ENCODE measurements at places on chromosomes 16 and 17.

GRCh38 chr17:31570951-31571892 lies 179.7 kb downstream of the RAB11FIP4 start:
- DNase-seq = no peak

GRCh38 chr17:78575340-78575739 lies 1.9 kb downstream of the DNAH17 start:
- DNase-seq = no peak

GRCh38 chr16:58732545-58733247 lies 1.4 kb downstream of the GOT2 start:
- DNase-seq = no peak

DNA sequence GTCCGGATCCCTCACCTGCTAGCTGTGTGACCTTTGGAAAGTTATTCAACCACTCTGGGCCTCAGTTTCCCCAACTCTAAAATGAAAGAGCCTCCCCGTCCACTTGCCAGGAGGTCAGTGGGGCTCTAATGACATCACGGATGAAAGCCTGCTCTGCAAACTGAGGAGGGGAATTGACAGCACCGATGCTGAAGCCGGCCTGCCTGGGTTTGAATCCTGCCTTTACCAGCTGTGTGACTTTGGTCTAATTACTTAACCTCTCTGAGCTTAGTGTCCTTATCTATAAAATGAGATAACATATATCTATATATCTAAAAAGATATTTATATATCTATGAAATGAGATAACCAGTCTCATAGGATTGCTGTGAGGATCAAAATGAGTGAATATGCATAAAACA lies 1.9 kb downstream of the STX1B start:
- DNase-seq = no peak

DNA sequence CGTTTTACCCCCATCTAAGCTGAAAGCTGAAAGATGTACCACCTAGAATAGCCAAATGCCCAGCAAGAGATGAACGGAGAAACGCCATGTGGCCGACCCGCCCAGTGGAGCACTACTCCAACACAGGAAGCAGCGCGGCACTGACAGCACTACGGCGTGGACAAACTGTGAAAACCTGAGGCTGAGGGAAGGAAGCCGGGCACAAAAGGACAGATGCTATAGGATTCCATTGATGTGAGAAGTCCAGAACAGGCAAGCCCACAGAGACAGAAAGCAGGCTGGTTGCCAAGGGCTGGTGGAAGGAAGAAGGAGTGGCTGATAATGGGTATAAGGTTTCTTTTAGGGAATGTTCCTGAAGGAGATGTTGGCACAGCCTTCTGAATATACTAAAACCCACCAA lies 29.4 kb upstream of the SLC38A8 start:
- DNase-seq = no peak

GRCh38 chr16:85649411-85650134 lies 36.5 kb downstream of the GSE1 start:
- DNase-seq = no peak

DNA sequence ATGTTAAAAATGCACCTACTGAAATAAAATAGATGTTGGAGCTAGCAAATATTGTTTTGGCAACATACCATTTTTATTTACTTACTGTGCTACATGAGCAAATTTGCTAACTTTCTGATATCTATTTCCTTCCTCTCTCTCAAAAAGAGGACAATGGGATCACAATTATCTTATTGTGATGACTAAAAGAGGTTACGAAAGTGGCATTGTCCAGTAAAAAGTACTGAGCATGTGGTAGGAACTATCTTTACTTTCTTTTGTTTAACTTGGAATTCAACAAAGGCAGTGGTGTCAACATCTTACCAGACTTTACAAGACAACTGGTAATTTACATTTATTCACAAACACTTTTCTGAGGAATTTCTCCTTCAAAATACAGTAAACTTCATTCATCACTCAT lies 1542.6 kb upstream of the CDH8 start:
- DNase-seq = no peak

DNA sequence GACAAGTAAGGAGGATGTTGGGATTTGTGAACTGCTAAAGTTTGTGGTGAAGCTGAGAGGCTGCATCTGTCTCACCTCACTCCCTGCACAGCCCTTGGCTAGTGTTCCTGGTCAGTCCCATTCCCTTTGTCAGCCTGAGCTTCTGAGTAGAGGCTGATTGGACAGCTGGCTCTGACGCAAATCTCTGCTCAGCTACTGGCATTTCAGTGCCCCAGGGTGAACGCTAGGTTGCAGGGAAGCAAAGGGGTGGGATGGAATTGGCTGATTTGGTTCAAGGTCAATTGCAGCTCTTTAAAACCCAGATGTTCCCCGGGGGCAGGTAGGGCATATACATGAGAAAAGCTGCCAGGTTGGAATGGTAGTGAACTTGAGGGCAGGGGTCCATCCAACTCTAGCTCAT lies 23.1 kb upstream of the CNOT1 start:
- DNase-seq = no peak

- DNase-seq = no peak
Observed at GRCh38 chr17:82283208-82283749, 9.8 kb upstream of the CSNK1D start.

GRCh38 chr16:4745274-4745569 lies 10.9 kb downstream of the DNAAF8 start:
- DNase-seq = no peak

DNA sequence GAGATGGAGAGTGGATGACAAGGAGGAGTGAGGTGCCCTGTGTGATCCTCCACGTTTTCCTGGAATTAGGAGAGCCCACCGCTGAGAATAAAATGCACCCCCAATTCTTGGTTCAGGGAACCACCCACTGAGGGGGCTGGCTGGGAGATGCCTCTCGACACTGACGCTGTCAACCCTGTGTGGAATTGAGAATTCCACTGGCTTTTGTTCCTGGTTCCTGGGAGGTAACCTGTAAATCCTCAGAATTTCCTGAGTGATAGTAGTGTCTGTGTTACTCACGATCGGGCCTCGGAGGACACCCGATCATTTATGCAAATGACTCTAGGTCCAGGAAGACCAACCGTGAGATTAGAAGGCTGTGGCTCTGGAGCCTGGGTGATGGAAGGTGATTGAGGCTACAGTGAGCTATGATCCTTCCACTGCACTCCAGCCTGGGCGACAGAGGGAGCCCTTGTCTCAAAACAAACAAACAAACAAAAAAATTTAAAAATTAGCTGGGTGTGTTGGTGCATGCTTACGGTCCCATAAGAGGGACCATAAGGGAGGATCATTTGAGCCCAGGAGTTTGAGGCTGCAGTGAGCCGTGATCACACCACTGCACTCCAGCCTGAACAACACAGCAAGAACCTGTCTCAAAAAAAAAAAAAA lies 11.7 kb upstream of the PRPSAP1 start:
- DNase-seq = no peak

DNA sequence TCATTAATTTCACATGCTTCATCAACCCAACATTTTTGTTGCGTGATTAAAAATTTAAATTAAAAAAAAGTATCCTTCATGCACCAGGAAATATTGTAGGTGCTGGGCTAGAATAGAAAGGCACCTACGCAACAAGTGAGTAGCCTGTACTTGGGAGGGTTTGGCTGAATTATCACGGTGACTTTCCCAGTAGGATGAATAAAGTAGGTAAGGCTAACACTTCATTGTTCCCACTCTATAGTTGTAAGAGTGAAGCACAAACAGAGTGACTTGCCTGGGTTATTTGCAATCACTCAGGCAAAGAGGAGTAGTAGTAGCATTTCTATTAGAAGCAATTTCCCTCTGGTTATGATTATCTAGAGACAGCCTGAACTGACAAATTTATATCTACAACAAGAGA lies 62.5 kb downstream of the DNAH3 start:
- DNase-seq = no peak

- no peak for DNase-seq
Observed at GRCh38 chr17:82691714-82692113, 6.8 kb downstream of the RAB40B start.

- DNase-seq = peak; percentile 80
Observed at GRCh38 chr16:88785106-88785924, at the start of gene PIEZO1. Gene PIEZO1 (minus strand): TSS chr16:88785220. CDS start chr16:88784964, 256 bp downstream.

DNA sequence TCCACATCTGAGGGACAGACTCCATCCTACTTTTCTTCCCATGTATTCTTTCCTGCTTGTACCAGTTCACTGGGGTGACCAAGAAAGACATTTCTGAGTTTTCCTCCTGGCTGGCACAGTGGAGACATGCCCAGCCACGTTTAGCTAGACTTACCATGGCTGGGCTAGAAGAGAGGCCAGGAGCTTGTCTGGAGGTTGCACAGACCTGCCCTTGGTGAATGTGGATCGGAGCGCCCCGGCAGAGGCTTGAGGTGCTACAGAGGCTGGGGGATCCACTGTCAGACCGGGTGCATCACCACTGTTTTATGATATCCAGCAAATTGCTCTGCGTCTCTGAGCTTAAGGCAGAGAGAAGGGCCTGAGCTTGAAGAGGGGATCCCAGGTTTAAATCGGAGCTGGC lies 3.5 kb downstream of the IL4R start:
- DNase-seq = no peak

- no peak for DNase-seq
Observed at GRCh38 chr17:35915153-35915964, 15.2 kb downstream of the RDM1 start.

DNA sequence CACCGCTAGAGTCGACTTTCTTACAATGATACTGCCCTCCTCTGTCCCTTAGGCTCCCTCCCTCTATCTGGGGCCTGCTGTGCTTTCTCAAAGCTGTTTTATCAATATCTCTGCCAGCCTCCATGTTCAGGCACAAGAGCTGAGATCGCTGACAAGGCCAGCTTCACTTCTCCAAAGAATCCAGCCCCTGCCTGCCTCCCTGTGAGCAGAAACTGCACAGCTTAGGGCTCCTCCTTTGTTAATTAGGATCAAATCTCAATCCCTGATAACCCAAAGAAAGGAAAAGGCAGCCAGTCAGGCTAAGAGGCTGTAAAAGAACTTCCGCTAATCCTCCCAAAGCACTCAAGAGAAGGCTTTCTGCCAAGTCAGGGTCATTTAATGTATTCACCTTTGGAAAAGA lies 616.0 kb upstream of the CDH11 start:
- no peak for DNase-seq

DNA sequence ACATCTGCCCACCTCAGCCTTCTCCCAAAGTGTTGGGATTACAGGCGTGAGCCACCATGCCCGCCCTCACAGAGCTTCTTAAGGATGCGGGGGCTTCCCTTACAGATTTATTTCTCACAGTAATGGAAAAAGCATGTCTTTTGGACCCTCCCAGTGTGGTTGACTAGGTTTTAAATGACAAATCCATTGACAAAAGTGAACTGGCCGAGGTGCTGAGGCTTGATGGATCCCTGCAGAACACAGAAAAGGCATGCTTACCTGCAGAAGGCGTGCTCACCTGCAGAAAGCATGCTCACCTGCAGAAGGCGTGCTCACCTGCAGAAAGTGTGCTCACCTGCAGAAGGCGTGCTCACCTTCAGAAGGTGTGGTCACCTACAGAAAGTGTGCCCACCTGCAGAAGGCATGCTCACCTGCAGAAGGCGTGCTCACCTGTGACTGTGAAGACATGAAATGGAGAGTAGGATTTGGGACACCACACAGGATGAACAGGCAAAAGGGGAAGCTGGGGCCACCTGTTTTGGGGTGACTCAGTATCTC lies 15.1 kb upstream of the BBS2 start:
- no peak for DNase-seq

DNA sequence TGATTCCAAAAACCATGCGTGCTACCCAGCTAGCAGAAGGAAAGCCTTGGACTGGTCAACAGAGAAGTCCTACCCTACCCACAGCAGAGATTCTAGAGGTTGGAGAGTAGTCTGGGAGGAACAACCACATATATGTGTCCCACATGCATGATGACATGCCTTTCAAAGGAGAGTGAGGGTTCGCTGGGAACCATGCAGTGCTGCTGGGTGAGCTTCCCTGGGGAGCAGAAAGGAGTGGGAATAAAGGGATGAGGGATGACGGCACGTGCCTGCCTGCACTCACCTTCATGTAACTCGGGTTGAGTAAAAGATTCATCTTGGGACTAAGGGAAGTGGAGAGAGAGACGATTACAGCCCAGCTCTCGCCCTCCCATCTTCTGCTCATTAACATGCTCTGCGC lies 9.8 kb downstream of the CPSF4L start:
- DNase-seq = no peak

DNA sequence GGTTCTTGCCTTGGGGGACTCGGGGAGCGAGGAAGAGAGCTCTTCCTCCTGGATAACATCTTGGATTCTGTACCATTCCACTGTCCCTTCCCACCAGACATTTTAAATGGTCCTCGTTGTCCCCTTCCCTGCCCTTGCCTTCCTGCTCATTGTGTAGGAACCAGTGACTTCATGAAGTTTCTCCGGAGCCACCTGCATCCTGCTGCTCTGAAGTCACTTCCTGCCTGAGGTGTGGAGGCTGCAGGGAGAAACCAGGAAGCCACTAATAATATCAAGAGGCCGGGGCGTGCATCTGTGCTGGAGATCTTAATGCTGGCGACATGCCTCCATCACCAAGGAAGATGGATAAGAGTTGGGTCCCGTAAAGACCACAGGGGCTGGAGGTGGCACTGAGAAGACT lies 6.2 kb upstream of the SLC16A13 start:
- DNase-seq = no peak

DNA sequence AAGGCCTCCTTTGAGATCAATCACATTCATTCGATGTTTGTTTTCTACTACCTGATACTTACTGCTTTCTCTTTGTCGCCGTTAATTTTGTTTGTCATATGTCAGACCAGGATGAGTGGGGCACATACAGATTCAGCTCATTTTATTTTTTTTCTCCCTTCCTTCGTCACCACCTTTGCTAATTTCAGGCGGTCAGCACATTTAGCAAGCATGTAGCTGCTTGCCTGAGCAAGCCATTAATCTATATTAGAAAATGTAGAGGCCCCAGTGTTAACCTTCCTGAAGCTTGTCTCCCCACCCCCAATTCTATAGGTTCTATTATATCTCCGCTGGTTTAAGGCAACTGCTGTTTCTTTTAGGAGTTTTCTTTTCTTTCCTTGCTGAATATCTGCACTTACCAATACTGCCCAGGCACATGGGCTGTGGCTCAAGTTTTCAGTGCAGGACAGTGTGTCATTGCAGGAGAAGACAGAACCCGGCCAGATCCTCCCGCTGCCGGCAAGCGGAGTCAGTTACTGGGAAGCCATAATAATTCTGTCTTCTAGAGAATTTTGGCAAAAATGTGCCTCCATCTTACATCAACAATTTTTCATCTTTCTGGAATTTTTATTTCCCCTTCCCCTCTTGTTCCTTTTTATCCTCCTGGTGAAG lies 714.3 kb downstream of the WWOX start:
- no peak for DNase-seq

GRCh38 chr16:29656688-29657523 lies 6.1 kb upstream of the SPN start:
- no peak for DNase-seq

GRCh38 chr17:73376152-73376551 lies 64.4 kb upstream of the CDC42EP4 start:
- no peak for DNase-seq

DNA sequence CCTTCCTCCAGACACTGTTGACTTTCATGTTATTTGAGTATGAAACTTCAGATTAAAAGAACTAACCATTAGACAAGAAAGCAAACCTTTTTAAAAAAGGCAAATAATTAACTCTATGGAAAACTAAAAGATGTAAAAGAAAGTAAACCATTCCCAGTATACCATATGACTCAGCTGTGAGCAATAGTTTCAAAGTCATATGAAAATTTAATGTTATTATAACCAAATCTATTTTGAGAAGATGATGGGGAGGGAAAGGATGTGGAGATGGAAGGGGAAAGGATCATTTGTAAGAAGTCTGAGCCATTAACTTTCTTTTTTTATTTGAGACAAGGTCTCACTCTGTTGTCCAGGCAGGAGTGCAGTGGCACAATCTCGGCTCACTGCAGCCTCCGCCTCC lies 131.8 kb downstream of the IRX5 start:
- no peak for DNase-seq

Data from stimulated activated CD4-positive, alpha-beta T cell treated with anti-CD3 and anti-CD28 coated beads, TNF-alpha, amount 100 ng/mL, for 4 hours (primary cell).